ENCODE measurements at places on chromosomes 3 and 15.

- DNase-seq, result no peak
These were observed 710.3 kb upstream of the ARPP21 start for GRCh38 chr3:34929036-34929435.

DNA sequence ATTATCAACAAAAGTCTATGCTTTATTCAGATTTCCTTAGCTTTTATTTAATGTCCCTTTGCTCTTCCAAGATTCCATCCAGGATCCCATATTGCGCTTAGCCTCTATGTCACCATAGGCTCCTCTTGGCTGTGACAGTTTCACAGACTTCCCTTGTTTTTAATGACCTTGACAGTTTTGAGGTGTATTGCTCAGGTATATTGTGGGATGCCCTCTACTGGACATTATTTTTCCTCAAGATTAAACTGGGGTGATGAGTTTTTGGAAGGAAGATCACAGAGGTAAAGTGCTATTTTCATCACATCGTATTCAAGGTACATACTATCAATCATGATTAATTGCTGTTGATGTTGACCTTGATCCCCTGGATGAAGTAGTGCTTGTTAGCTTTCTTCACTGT lies 99.1 kb upstream of the SMAD3 start:
- DNase-seq, result no peak

GRCh38 chr15:59247364-59247763 lies 40.7 kb downstream of the LDHAL6B start:
- DNase-seq, result peak; percentile 39

DNA sequence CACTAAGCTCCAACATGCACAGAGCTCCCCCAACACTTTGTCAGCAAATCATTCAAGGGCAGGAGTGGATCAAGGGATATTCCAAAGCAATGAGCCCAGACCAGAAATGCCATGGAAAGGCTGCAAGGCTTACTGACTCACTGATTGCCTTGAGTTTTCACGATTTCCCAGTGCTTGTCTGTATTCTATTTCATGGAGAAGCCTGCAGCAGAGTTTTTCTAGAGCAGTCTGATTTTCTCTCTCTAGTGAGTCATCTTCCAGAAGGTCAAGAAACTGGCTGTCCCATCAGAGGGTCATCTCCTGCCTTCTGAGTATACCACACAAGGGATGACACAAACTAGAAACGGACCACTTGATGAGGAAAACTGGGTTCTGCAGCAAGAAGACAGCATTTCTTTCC lies 16.5 kb downstream of the LMCD1 start:
- DNase-seq, result no peak

DNA sequence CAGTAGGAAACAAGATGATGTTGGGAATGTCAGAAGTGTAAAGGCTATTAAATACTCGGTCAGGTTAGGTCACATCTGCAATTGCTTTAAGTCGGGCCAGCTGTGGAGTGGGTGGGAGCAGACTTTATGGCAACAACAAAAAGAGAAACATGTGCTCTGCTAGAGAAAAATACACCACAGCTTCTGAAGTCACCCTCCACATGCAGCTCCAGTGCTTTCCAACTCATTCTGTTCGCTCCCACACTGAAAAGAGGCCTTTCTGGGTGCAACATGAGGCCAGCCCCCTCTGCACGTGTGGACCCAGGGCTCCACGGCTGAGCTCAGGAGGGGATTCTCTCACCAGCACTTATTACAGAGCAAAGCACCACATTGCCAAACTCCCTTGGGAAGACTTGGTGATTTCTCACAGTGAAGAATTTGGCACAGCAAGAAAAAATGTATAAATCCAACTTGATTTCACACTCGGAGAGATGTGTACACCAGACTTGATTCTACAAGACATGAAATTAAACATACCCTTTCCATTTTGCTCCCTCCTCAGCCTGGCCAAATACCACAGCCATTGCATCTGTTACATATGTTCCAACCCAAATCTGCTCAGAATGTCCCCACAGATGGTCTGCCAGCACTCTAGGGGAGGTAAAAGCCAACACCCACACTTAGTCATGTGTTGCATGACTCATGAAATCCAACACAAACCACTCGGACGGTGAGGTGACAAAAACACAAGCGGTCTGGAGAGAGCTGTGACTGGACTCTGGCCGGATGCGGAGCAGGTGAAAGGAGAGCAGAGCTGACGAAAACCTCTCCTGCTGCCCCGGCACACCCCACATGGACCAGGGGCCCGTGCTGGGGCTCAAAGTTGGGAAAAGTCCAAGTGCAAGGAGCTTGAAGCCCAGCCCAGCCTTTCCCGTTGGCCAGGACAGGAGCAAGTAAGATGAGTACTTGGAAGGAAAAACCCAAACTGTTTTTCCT lies 74.6 kb downstream of the ITGB5 start:
- peak; percentile 95 for DNase-seq

Measured in HS-27A (cell line).